ENCODE measurements at places on chromosomes 7 and 10. TPM values are rescaled to one million over a fixed set of nuclear protein-coding genes. Genes with fewer than 3 reads are reported as not detected.

The FEZF1 gene
- total RNA-seq = not detected

The WNT2 gene
- total RNA-seq = 0.38 TPM

The CRHR2 gene
- not detected for total RNA-seq

The LCOR gene
- 23.6 TPM for total RNA-seq

The SFRP5 gene
- 1.5 TPM for total RNA-seq

The GIMAP7 gene
- total RNA-seq = 13.6 TPM

The DENND2A gene
- total RNA-seq = 10.4 TPM

The IL15RA gene
- total RNA-seq = 14.4 TPM

The SUV39H2 gene
- total RNA-seq = 3.1 TPM

The HMX3 gene
- total RNA-seq = not detected

The SLC18A3 gene
- not detected for total RNA-seq

The VPS50 gene
- total RNA-seq = 35.5 TPM

The OR2A5 gene
- total RNA-seq = not detected

The TEX47 gene
- not detected for total RNA-seq

The LRRC4 gene
- total RNA-seq = 1.0 TPM

The PRKCQ gene
- 0.19 TPM for total RNA-seq

All from subcutaneous adipose tissue (tissue), 4 donors.